ENCODE measurements at places on chromosomes 3 and 15. TPM values are rescaled to one million over a fixed set of nuclear protein-coding genes. Genes with fewer than 3 reads are reported as not detected.

DNA sequence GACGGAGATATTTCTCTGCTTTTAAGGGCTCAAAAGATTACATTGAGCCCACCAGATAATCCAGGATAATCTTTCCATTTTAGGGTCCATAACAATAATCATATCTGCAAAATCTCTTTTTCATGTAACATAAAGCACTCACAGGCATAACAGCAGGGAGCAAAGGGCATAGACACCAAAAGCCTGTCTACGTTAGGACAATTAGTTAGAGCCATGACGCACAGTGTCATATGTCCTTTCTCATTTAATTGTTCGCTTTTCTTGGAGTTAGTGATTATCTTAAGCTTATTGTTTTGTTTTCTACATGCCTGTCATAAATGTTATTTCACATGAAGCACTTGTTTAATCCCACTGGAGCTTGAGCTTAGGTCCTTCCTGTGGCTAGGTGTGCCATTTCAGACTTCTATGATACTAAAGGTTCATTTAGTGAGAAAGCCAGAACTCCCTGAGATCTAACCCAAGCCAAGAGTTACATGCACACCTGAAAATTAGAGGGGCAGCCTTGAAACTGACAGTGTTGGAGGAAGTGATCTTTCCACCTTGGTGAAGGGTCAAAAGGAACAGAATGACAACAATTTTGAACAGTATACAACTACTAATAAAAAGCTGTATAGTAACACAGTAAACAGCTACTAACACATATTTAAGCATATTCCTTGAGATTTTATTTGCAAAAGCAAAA, 11.7 kb upstream of the HHATL start:
- no peak for DNase-seq

DNA sequence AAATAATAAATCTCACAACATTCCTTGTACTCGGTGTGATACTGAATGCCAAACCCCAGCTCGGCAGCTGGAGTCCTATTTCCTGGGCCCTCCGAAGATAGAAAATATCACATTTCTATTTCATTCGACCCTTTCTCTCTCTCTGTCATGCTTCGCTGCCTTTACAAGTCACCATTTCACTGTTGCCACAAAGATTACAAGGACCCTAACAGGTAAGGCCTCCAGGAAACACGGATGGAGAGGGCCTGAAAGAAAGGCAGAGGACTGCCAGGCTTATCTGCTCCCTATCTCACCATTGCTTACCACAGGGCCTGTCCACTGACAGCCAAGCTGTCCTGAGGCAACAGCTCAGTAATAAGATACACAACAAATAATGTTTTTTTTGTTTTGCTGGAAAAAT, 376.5 kb downstream of the MECOM start:
- no peak for DNase-seq

DNA sequence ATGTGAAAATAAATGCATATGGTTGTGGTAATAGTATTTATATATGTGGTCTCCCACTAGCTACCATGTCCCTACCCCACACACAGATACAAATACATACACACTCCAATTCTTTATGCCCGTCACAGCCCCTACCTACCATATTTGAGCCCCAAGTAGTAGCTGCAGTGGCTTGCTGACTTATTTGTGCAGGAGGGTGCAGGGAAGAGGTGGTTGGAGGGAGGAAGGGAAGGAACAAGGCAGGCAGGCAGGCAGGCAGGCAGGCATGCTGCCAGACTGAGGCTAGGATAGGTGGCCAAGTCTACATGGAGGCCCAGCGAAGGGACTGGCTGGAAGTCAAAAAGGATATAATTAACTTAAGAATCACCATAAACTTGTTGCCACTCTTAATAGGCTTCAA, 82.9 kb downstream of the SCN11A start:
- peak; percentile 29 for DNase-seq

DNA sequence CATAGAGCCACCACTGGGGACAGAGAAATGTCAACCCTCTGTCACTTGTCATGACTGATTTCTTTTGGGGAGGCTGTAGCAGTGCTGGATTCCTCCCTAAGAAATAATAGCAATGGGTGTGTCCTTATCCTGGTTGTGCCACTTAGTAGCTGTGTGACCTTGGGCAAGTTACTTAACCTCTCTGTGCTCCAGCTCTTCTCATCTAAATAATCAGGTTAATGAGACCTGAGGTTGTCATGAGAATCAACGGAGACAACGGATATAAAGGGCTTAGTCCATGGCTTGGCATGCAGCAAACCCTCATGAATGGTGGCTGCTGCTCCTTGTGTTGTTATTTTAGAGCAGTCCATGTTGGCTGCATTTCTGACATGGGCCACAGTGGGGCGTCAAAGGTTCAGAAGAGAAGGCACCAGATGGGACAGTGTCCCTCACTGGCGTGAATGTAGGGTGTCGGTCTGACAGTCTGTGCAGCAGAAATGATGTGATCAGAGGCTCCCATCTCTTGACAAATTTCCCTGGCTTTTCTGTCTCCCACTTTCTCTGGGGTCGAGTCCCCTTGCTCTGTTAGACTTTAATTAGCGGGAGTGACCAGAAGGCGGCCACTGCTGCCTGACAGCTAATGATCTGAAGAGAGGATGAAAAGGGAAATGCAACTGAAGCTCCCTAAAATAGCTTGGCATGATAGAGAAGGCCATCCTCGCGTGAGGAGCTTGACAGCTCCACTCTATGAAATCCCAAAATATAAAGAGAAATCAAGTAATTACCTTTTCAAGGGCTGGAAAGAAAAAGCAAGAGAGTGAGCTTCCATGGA, 209.4 kb downstream of the CADPS start:
- DNase-seq, result peak; percentile 53

- no peak for DNase-seq
Measured at GRCh38 chr3:45819543-45819942, 22.4 kb downstream of the LZTFL1 start.

DNA sequence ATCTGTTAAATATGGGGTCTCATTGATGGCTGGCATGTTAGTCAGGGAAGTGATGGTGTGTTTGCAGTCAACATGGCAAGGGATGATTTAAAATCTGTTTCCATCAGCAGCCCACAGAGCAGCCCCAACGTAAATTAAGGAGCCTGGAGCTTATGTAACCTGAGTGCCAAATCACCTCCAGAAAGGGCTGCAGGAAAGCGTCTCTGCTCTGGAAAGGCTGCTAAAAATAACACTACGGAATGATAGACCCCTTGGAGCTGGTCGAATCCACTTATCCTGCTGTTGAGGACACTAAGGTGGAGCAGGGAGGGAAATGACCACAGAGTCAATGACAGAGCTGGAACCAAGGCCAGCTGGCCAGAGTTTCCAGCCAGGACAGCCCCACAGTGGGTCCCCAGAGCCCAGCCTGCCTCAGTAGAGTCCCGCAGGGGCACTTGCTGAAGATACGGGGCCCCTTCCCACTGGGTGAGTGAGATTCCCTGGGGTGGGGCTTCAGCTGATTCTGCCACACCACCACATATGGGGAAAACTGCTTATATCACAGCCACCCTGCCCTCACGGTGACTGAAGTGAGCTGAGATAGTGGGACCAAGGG, 63.5 kb downstream of the EPHB1 start:
- DNase-seq, result no peak

- no peak for DNase-seq
Measured at GRCh38 chr15:79967298-79968182, 3.5 kb downstream of the BCL2A1 start.

- DNase-seq, result peak; percentile 18
Measured at GRCh38 chr3:38247366-38248035, 18.1 kb upstream of the SLC22A13 start.

DNA sequence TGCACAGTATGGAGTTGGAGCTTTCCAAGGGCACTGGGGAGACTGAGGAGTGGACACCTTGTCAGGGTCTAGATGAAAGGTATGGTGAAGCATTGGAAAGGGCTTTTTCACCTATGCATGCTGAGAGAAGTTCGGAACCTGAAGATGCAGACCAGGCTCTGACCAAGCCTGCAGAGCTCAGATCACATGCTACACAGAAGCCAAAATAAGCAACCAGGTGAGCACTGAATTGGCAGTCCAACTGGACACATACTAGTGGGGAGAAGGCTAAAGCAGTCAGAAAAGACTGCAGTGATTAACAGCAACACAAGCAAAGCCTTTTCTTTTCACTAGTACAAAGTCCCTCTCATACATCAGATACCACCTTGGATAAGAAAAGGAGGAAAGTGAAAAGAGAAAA, 238.3 kb upstream of the PLSCR5 start:
- no peak for DNase-seq

DNA sequence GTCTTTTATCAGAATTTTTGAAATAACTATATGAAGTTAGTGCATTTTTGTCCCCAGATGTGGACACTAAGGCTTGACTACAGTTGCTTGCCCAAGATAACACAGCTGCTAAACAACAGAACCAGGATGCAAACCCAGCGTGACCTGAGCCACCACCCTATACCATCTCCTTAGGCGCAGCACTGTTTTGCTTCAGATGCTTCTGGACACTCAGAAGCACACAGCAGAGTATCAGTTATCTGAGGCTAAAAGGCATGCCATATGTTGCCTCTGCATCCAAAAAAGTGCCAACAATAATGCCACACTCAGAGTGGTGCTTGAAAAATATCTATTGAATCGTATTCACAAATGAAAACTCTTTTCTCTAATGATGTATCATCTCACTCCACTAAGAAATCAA, 24.5 kb downstream of the KCNMB2 start:
- no peak for DNase-seq

GRCh38 chr15:87929841-87930240, 326.7 kb downstream of the NTRK3 start:
- no peak for DNase-seq

DNA sequence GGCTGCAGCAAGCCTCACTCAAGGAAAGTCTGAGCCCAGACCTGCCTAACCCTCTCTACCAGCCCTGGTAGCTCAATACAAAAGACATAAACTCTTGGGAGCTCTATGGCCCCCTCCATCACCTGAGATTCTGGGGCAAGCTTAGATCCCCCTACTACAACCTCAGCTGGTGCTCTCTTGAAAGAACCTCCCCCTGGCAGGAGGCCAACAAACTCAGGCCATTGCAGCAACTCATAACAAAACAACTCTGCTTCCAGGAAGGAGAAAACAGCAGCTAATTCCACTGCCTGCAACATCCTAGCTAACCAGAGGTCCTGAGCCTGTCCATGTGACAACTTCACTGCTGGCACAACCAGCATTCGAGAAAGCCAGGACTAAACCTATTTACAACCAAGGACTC, 169.2 kb downstream of the ROBO1 start:
- DNase-seq, result no peak

GRCh38 chr3:42653560-42654330, at the start of gene ZBTB47:
ZBTB47 (plus strand) TSS chr3:42653697; CDS start chr3:42658356, 4,659 bp downstream.
- peak; percentile 77 for DNase-seq

TRIM42 gene
- total RNA-seq, result not detected

MKRN3 gene
- total RNA-seq, result not detected

POTEB2 gene
- not detected for total RNA-seq

EXD1 gene
- not detected for total RNA-seq

CCR8 gene
- total RNA-seq, result not detected

ACAN gene
- 0.16 TPM for total RNA-seq

Measured in heart left ventricle (tissue), 16 donors.